ENCODE measurements at places on chromosomes 7 and 10.

- DNase-seq: no peak
These were observed 273.3 kb downstream of the DNAJB6 start for GRCh38 chr7:157609932-157610640.

- no peak for DNase-seq
These were observed 74.3 kb downstream of the AVL9 start for GRCh38 chr7:32569388-32570289.

DNA sequence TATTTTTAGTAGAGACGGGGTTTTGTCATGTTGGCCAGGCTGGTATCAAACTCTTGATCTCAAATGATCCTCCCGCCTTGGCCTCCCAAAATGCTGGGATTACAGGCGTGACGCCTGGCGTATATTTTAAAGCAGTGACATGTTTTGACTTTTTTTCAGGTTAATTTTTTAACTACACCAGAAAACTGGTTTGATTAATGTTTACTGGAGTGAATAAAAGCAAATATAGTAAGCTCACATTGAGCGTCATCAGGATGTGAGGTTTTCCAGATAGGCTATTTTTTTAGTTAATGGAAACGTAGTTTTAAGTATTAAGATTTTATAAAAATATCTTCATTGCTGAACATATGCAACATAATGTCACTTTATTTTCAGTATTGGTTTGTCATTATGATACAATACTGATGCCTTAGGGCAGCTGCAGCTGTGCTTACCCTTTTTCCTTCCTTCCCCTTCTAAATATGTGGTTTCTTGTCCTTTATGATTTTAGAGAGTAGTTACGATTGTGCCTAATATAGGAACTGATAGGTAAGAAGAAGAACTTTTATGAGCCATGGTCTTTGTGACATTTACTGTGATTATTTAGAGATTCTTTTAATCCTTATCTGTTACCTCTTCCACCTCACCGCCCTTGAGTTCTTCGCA, 37.3 kb downstream of the TMEM60 start:
- DNase-seq: no peak

- DNase-seq: no peak
These were observed 186.4 kb downstream of the EBF3 start for GRCh38 chr10:129777687-129778086.

- peak; percentile 64 for DNase-seq
These were observed 34.5 kb upstream of the EBLN1 start for GRCh38 chr10:22252224-22252800.

DNA sequence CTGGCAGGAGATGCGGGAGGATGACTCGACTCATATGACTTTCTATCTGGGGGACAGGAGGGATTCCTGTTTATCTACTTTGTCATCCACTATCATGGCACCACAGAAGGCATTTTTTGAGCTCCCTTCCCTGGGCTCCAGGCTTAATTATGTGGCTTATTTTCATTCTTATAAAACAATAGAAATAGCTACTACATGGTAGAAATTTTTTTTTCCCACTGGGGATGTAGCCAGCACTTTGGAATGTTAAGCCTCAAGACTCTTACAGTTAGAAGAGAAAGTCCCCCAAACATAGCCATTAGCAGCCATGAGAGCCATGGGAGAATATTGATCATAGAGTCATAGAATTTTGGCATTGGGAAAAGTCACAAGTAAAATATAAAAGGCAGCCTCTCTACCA, 14.6 kb upstream of the FAM180A start:
- DNase-seq: no peak

DNA sequence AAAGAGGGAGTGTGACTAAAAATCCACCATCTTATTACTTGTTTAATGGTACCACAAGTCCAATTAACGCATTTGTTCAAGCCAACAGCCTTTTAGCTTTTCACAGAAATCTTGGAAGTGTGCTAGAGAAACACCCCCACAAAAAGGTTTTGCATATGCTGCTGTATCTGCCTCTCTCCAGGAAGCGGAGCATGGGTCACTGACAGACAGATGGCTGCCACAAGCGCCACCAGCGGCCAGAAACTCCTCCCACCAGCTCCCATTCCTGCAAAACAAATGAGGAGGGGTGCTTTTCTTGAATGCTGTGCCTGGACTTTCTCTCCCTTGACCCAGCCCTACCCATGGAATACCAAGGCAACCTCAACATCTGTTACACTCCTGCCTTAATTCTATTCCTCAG, 176.3 kb upstream of the LRGUK start:
- no peak for DNase-seq

DNA sequence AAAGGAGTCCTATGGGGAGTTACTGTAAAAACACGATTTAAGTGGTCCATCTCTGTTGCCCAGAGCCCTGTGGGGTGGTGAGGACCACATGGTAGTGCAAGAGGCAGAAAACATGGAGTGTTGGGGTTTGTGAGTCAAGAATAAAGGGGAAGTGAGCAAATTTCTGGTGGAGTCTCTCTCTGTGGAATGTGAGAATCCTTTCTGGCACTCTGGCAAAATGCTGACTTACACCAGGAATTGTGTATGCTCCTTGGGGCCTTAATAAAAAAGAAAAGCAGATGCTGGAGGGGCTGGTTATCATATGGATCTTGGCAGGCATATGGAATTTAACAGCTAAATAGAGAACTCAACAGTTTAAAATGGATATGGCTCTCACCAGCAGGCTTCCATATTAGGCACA, 486.0 kb downstream of the TNS3 start:
- no peak for DNase-seq

GRCh38 chr7:38731215-38731614, 100.0 kb upstream of the AMPH start:
- DNase-seq: no peak

DNA sequence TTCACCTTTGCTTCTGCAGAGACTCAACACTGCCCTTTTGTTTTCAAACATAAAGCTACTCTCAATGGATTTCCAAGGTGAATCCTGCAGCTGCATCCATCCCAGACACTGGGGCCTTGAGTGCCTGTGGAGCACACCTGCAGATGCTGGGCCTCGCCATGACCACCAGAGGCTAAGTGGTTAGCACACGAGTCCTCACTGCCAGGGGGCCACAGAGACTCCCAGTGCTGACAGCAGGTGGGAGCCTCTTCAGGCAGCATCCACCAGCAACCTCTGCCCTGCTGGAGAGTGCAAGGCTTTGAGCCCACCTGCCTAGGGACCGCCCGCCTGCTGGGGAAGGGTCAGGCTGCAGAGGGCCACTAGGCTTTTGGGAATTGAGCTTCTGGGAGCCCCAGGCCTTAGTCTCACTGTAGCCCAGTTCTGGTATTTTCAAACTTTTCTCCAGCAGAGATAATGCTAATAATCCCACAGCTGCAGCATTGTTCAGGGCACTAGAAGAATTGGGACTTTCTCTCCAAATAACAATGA, 9.4 kb upstream of the HPS1 start:
- no peak for DNase-seq

GRCh38 chr10:130848855-130849254, 462.7 kb downstream of the TCERG1L start:
- DNase-seq: no peak

GRCh38 chr10:12958546-12959110, 42.9 kb downstream of the CCDC3 start:
- DNase-seq: no peak

GRCh38 chr7:72019436-72019835, 392.7 kb downstream of the CALN1 start:
- no peak for DNase-seq

GRCh38 chr10:97048649-97049427, 136.9 kb downstream of the SLIT1 start:
- DNase-seq: no peak

DNA sequence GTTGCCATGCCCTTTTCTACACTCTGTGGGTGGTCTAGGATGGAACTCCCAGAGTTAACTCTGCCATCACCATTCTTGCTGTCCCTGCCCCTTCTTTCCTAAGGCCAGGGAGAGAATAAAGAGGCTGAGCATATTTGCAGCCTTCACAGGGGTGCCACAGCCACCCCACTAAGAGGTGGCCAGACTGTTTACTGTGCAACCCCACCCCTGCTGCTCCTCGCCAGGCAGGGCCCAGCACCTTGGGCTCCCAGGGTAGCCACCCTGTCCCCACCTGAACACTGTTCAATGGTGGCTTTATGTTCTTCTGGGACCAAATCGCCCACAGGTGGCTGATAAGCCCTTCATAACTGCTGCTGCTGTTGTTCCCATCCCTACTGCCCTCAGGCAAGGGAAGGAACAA, 198.9 kb downstream of the SNX13 start:
- no peak for DNase-seq

- no peak for DNase-seq
These were observed 50.8 kb upstream of the RNF32 start for GRCh38 chr7:156589808-156590207.

GRCh38 chr7:98855610-98856422, 14.0 kb downstream of the TMEM130 start:
- DNase-seq: no peak

GRCh38 chr10:86684331-86685097, 16.2 kb downstream of the LDB3 start:
- DNase-seq: no peak

DNA sequence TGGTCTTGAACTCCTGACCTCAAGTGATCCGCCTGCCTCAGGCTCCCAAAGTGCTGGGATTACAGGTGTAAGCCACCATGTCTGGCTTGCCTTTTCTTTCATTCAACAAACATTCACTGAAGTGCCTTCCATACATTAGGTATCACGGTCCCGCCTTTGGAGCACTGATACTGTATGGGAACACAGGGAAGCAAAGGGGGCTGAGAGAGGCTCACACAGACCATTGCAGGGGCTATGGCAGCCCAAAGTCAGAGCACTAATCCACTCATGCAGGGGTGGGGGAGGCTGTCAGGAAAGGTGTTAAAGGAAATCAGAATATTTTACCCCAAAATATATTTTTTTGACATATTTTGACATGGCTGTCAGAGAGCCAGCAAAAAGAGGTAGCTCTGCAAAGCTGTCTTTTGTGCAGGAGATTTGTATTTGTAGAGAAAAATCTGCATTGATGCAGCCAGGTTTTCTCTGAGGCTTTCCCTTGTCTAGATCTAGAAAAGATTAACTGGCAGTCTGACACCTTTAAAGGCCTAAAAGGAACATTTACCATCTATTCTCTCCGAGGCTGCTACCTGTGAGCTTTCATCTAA, 42.0 kb upstream of the PDLIM1 start:
- DNase-seq: no peak

- DNase-seq: no peak
These were observed 12.0 kb downstream of the CACUL1 start for GRCh38 chr10:118742782-118743181.

DNA sequence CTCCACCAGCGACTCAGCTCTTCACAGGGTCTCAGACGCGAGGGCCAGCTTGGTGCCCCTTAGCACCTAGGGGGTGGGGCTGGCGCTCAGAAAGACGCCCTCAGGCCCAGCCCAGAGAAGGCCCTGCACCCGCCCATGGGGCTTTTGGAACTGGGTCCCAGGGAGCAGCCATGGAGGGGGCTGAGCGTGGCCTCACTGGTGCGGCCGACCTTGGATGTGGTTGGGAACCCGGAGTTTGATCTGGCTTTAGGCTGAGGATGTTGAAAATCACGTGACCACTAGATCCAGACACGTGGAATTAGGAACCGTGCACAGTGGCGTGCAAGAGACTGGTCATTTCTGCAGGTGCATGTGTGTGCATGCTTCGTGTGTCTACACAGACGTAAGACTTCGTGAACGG, 185.4 kb downstream of the DNAJB6 start:
- DNase-seq: no peak

GRCh38 chr7:29276199-29276598, 81.6 kb downstream of the CHN2 start:
- DNase-seq: no peak

DNA sequence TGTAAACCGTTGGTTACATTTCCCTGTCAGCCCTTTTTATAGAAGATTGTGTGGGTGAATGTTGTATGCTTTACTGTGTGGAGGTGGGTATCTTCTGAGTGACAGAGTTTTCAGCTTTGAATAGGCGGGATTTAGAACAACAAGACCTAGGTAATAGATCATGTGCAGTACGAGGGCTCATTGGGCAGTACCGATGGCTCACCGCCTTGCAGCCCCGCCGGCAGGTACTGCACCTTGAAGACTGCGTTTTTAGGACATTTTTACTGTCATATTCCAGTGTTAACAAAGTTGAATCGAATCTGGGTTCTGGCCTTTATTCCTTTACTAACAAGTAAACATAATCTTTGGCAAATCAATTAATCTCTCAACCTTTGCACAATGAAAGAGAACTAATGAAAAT, 55.9 kb upstream of the NCF1 start:
- DNase-seq: no peak

DNA sequence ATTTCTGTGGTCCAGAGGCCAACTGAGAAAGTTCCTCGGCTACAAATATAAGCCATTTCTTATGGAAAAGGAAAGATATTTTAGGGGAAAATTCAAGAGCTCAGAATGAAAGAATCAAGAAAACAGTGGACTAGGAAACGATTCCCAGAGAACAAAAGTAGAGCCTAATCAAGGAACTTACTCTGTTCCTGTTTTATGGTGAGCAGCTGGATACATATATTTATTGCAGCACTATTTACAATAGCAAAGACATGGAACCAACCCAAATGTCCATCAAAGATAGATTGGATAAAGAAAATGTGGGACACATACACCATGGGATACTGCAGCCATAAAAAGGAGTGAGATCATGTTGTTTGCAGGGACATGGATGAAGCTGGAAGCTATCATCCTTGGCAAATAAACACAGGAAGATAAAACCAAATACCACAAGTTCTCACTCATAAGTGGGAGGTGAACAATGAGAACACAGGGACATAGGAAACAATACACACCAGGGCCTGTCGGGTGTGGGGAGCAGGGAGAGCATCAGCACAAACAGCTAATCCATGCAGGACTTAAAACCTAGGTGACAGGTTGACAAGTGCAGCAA, 298.7 kb downstream of the THSD7A start:
- DNase-seq: no peak

- DNase-seq: no peak
These were observed 1.4 kb upstream of the HOXA6 start for GRCh38 chr7:27148756-27149641.

DNA sequence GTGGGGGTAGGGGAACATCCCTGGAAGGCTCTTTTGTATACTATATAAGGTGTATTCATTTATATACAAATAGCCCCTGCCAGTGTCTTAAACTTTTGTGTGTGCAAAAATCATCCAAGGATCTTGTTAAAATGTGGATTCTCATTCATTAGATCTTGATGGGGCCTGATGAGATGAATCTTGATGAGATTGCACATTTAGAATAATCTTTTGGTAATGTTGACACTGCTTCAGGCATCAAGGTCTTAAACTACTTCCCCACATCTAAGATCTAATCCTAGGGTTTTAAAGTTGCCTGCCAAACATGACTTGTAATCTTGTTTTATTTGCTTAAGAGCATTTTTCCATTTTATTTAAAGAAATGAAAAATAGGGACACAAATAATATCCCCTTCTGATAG, 13.0 kb downstream of the TLX1 start:
- no peak for DNase-seq

GRCh38 chr10:104109908-104110662, 11.9 kb upstream of the SFR1 start:
- no peak for DNase-seq

DNA sequence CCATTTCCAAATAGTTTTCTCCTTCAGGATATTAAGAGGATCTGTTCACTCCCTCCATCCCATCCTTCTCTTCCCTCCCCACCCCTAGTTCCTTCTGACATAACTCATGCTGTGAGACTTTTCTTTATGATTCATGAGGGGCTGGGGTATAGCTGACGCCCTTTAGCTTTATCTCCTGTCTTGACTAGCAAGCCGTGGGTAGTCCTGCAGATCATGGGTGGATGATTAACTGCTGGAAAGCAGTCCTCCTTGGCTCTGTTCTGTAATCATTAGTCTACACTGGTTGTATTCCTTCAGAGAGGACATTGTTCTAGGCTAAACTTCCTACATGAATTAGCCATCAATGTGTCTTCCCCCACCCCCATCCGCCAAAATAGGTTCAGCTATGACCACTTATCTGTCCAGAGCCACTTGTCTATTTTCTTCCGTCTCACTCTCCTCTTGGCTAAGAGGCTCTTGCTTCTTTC, 135.4 kb downstream of the LRRC4 start:
- DNase-seq: no peak

All from CD4-positive, alpha-beta T cell treated with Interleukin-17A for 4 hours (primary cell).